Activated T-helper 17 cell treated with anti-CD3 and anti-CD28 coated beads, Interleukin-2, amount 50 U/mL, for 72 hours (primary cell): ENCODE measurements at places on chromosomes 4 and X. TPM values are rescaled to one million over a fixed set of nuclear protein-coding genes. Genes with fewer than 3 reads are reported as not detected.

Gene NRK
- not detected for total RNA-seq

Gene SMAD1
- total RNA-seq = 12.4 TPM

Gene SULT1B1
- total RNA-seq = 0.45 TPM

Gene RBM41
- total RNA-seq = 11.9 TPM

Gene TCEAL5
- total RNA-seq = not detected

Gene GPC3
- total RNA-seq = not detected

Gene LPAR4
- not detected for total RNA-seq

DNA sequence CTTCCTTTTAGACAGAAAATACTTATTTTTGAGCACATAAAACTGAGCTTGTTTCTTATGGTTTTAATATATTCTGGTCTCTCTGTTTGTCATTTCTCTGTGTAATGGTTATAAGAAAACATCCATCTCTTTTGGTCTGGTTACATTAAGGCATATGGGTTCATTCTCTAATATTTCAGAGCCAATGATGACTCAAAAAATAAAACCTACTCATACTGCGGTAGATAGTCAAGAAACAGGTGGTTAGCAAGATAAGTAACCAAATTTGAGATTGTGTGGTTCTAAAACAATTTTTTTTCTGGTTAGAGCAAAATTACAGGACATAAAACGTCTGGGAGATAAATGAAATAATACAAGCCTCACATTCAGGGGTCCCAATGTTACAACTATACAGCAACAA lies 654.5 kb downstream of the STIM2 start:
- ATAC-seq = no peak

DNA sequence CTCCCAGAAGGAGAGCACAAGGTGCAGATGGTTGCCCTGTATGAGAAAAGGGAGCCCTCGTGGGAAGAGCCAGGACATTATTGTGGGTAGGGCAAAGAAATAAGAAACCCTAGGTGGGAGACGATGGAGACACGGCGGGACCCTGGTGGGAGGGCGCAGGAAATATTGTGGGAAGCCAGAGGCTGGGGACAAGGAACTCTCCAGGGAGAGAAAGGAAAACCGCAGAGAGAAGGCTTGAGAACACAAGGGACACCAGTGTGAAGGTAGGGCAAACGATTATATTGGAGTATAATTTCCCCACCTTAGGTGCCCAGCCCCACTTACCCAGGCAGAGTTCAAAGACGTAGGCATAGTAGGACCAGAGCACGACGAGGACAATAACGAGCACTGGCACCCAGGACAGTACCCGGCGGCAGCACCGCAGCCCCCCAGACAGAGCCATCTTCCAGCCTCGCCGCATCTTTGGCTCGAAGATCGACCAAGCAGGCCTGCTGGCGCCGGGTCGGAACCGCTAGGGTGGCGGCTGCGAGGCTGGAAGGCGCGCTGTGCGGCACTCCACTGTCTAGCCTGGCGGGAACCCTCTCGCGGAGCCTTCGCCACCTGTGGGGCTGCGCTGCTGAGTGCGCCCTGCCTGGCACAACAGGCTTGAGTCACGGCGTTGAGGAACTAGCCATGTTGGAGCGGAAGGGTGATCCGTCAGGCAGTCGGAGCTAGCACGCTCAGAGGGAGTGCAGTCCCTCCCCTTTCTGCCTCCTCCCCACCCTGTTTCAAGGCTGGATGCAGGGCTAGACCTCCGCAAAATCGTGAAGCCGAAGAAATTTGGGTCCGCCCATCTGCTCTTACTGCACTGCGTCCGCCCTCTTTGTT lies at the start of gene ZDHHC15:
TSS of gene ZDHHC15 (minus strand) at position 473 of the 867 bp plus-strand sequence. CDS start at position 460, 13 bp downstream.
- peak; percentile 96 for ATAC-seq

DNA sequence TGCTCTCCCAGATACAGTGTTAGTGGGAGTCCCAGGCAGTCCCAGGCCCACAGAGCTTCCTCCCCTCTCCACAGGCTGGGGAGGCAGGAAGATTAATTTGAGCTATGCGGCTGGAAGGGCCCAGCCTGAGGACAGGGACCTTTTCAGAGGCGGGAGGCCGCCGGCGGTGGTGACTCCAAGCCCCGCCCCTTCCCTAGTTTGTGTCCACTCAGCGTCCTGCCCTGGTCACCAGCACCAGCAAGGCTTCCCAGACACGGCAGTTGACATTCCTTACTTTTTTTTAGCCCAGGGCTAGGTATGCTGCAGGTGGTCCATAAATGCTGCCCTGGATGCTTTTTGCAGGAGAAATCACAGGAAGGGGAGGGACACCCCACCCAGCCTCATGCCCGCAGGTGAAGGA lies 67.7 kb upstream of the LRPAP1 start:
- ATAC-seq = no peak

GRCh38 chr4:5477613-5478012 lies 230.7 kb downstream of the EVC2 start:
- ATAC-seq = no peak

DNA sequence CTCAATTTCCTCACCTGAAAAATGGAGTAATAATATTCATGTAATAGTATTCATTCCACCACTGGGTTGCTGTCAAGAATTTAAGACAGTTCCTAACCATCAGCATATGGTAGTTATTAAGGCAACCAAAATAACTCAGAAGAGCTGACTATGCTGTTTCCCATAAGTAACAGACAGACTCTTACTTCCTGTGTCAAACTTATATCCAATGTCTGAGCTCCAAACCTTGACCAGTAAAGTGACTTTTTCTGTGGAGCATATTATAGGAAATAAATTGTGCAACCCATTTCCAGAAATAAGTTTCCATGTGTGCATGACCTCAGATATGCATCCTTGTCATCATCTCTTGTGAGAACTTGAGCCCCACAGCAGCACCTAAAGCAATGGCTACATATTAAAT lies 78.8 kb downstream of the HADH start:
- no peak for ATAC-seq

DNA sequence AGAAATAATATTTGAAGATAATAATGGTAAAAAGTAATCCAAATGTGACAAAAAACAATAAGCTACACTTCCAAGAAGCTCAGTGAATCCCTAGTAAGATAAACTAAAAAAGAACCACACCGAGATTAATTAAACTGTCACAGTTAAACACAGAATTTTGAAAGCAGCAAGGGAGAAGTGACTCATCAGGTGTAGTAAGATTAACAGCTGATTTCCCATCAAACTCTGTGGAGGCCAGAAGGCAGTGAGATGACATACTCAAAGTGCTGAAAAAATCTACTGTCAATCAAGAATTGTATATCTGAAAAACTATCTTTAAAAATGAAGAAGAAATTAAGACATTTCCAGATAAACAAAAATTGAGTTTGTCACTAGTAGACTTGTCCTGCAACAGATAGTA lies 35.3 kb downstream of the STK32B start:
- no peak for ATAC-seq

DNA sequence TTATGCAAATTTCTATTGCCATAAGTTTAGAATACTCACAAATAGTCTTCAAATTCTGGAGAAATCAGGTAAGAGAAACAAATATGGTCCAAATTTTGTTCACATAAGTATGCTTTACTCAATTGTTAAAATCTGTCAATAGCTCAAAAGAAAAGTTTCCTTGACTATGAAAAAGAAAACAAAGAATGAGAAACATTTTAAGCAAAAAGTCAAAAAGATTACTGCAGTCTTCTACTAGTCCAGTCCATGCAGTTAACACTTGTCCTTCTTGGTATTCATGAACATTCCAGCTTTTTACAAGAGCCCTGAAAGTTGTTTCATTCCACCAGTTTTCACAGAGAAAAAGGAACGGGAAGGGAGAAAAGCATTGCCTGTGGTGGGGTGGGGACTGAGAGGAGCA lies 54.7 kb upstream of the ZXDA start:
- no peak for ATAC-seq

GRCh38 chr4:27915822-27916221 lies 1055.2 kb downstream of the STIM2 start:
- no peak for ATAC-seq

DNA sequence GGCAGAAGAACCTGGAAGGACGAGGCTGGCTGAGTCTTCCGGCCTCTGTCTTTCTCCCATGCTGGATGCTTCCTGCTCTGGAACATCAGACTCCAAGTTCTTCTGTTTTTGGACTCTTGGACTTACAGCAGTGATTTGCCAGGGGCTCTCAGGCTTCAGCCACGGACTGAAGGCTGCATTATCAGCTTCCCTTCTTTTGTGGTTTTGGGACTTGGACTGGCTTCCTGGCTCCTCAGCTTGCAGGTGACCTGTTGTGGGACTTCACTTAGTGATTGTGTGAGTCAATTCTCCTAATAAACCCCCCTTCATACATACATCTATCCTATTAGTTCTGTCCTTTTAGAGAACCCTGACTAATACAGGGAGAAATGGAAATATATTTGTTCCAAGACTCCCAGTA lies 265.8 kb downstream of the PCDH18 start:
- no peak for ATAC-seq

DNA sequence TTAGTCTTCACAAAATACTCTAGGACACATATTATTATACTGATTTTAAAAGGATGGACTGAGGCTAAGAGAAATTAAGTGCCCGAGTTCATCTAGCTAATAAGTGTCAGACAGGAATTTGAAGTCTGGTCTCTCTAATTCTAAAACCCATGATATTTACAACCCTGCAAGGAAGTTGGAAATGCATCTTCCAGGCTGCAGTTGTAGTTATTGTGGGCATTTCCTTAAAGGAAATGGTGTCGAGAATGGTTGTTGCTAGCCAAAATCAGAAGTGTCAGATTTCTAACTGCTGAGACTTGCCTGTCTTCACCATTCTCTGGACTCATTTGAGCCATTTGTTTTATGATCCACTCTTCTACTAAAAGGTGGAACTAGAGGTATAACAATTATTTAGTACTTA lies 82.5 kb downstream of the FAT4 start:
- ATAC-seq = no peak

DNA sequence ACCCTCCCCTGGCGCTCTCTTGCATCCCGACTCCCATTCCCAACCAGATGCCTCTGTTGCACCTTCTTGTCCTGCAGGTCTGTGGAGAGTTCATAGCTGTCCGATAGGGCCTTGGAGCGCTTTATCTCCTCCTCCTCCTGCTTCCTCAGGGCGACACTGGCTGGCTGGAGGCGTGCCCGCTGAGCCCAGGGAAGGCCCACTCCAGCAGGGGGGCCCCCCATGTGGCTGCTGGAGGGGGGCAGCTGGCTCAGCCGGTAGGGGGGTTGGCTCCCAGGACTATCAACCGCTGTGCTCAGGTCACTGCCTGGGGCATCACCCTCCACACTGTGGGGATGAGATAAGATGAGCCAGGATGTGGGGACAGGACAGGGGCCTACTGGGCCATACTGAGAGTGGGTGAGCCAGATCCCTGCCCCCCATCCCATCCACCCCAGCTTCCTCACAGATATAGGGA lies 25.6 kb downstream of the IQSEC2 start:
- ATAC-seq = no peak

- ATAC-seq = no peak
These were observed 103.6 kb downstream of the UCHL1 start for GRCh38 chr4:41360214-41360920.

DNA sequence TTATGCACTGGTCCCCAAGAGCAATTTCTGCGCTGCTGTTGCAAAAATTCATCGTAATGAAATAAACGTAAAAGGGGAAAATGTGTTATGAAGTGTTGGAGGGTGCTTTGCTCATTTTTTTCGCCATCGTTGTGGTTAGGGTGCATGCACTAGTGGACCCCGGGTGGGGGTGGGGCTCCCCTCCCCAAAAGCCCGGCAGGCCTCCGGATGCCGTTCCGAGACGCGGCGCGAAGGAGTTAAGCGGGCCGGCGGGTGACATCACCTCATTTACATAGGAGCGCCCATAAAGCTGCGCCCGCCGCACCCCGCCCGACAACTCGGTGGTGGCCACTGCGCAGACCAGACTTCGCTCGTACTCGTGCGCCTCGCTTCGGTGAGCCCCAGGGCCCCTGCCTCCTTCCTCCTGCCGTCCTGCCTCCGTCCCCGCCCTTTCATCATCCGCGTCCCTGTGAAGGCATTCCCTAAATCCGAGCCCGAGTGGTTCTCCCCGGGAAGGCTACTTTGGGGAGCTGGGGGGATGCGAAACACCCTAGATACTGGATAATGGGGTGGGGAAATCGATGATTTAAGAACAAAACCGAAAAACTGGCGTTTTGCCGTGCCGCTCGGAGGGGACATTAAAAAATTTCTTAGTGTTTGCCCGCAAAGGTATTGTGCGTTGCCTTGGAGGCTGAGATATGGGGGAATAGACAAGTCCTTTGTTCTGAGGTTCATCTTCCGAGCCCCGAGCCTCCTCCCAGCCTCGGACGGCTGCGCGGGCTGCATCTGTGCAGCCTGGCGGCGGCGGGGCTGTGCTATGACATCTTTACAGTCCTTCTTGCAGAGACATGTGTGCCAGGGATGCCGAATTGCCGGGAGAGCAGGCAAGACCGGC lies at the start of gene TMSB4X:
TSS of gene TMSB4X (plus strand) at position 315 of the 874 bp plus-strand sequence.
- peak; percentile 59 for ATAC-seq

DNA sequence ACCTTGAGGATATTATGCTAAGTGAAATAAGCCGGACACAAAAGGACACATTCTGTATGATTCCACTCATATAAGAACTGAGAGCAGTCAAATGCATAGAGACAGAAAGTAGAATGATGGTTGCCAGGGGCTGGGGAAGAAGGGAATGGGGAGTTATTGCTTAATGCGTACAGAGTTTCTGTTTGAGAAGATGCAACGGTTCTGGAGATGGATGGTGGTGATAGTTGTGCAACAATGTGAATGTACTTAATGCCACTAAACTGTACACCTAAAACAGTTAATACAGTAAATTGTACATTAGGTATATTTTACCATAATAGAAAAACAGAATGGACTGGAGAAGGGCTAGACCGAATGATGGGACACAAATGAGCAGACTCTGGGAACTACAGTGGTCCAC lies 15.8 kb downstream of the MAOB start:
- no peak for ATAC-seq

DNA sequence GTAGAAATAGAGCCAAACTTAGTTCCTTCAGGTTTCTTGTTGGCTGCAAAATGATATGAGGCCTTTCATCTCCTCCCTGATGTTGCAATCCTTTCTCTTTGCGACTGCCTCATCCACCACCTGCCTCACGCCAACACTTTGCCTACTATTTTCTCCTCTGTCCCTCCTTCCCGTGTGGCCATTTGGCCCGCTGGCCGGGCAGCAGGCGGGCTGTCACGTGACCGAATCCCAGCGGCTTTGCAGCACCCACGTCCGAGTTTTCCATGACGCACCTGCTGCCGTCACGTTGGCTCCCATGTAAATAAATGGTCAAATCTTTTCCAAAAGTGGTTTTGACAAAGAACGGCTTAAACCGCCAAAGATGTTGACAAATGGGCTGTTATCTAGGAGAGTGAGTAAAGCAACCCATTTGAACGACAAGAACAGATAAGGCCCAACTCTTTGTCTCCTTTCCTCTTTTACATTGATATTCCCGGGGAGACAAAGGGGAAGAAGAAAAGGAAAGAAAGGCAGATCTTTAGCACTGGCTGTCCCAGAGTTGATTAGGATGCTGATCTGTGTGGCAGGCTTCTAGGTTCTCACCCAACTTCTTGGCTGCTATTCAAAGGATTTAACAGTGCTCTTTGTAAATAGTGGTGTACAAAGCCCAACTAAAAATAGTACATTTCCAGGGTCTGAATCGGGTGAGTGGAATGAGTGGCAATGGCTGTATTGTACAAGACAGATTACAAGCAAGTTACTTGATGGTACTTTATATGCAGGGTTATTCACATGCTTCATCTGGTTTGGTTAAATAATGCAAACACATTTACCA lies 174.2 kb upstream of the JADE1 start:
- no peak for ATAC-seq

GRCh38 chr4:154566639-154567204 lies 3.9 kb downstream of the FGB start:
- ATAC-seq = no peak
